Thyroid gland (tissue), 4 donors: ENCODE measurements at places on chromosomes 2 and 18. TPM values are rescaled to one million over a fixed set of nuclear protein-coding genes. Genes with fewer than 3 reads are reported as not detected.

The SCG2 gene
- 5.2 TPM for total RNA-seq

GRCh38 chr2:135952891-135953290 lies 32.5 kb downstream of the DARS1 start:
- H3K36me3 ChIP-seq, result no peaks in the 10 kb centered on the region
- no peak overlapping the region for H3K27ac ChIP-seq
- no peak for DNase-seq
- peaks cover 19% of the 10 kb centered on the region for H3K4me1 ChIP-seq
- no peak overlapping the region for H3K4me3 ChIP-seq
- H3K27me3 ChIP-seq, result no peaks in the 10 kb centered on the region

DNA sequence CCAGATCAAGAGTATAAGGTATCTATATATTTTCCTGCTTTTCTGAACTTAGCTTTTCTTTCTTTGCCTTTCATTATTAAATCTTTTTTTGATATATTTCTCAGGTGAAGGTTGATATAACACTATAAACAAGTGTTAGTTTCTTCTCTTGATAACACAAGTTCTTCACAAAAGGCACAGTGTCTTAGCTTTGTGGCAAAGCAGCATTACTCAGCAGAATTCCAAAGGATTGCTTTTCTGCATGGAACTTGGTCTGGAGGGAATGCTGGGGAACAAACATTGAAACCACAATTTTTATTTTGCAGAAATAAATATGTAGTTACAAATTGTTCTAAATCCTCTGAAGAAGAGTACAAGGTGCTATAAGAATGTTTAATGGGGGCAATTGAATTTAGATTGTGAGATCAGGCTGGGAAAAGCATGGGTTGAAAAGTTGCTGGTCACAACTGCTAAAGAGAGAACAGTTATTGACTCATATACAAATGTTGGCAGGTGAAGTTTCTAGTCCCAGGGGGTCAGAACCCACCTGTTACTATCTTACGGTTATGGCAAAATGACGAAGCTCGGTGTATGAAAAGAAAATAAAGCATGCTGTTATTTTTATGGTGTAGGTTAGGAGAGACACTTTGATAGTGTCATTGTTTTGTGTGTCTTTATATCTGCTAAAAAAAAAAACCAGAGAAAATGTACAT lies 68.2 kb downstream of the UBR3 start:
- no peaks in the 10 kb centered on the region for H3K36me3 ChIP-seq
- H3K4me3 ChIP-seq, result no peak overlapping the region
- peaks cover 13% of the 10 kb centered on the region for H3K4me1 ChIP-seq
- H3K27ac ChIP-seq, result no peak overlapping the region

GRCh38 chr2:147663153-147663961 lies 181.5 kb upstream of the ACVR2A start:
- H3K4me1 ChIP-seq, result no peaks in the 10 kb centered on the region
- no peak overlapping the region for H3K27ac ChIP-seq
- H3K36me3 ChIP-seq, result no peaks in the 10 kb centered on the region
- no peak overlapping the region for H3K4me3 ChIP-seq
- no peaks in the 10 kb centered on the region for H3K27me3 ChIP-seq
- no peak for DNase-seq

The ECEL1 gene
- 1.4 TPM for total RNA-seq

DNA sequence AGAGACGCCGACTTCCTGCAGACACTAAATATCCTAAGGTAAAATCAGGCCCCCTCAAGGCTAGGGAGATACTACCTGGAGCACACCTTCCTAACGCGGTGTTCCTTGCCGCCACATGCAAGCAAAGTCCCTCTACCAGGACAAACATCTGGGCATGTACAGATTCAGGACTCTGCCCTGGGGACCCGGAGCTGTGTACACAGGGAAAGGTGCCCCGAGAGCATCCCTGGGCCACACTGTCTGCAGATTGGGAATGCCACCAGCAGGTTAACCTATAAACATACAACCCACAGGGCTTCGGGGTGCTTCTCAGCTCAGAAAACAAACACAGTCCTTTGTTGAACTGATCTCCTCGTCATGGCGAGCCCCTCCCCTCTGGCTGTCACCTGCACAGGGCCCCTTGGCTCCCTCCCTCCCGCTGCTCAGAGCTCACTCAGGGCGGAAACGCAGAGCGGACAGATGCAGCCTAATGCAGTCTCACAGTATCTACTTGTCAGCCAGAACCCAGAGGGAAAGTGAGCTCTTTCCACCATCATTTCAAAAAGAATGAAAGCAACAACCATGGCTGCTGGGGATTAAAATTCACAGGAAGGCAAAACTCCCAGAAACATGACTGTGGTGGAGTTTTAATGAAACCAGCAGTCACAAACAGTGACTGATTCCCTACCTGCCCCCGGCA lies 218.8 kb downstream of the HDAC4 start:
- H3K27me3 ChIP-seq, result no peaks in the 10 kb centered on the region
- H3K4me3 ChIP-seq, result no peak overlapping the region
- no peaks in the 10 kb centered on the region for H3K4me1 ChIP-seq
- H3K36me3 ChIP-seq, result no peaks in the 10 kb centered on the region
- H3K27ac ChIP-seq, result no peak overlapping the region

GRCh38 chr2:151156431-151156830 lies 105.2 kb downstream of the RBM43 start:
- H3K4me3 ChIP-seq, result no peak overlapping the region
- no peak overlapping the region for H3K27ac ChIP-seq
- no peaks in the 10 kb centered on the region for H3K36me3 ChIP-seq
- H3K4me1 ChIP-seq, result no peaks in the 10 kb centered on the region
- DNase-seq, result no peak
- H3K27me3 ChIP-seq, result no peaks in the 10 kb centered on the region

- H3K4me3 ChIP-seq, result no peak overlapping the region
- peak; percentile 13 for DNase-seq
- H3K4me1 ChIP-seq, result no peaks in the 10 kb centered on the region
- H3K27me3 ChIP-seq, result no peaks in the 10 kb centered on the region
These were observed 193.4 kb downstream of the TDRD15 start for GRCh38 chr2:21317131-21317530.

- H3K4me3 ChIP-seq, result no peak overlapping the region
- no peak overlapping the region for H3K27ac ChIP-seq
- no peaks in the 10 kb centered on the region for H3K27me3 ChIP-seq
These were observed 7.2 kb downstream of the SLC30A3 start for GRCh38 chr2:27255660-27256059.

DNA sequence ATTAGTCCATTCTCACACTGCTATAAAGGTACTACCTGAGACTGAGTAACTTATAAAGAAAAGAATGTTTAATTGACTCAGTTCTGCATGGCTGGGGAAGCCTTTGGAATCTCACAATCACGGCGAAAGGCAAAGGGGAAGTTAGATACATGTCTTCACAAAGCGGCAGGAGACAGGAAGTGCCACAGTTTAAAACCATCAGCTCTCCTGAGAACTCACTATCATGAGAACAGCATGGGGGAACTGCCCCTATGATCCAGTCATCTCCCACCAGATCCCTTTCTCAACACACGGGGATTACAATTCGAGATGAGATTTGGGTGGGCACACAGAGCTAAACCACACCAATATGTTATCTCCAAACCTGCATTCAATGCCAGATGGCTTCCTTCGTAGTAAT lies 716.1 kb downstream of the DCC start:
- no peak overlapping the region for H3K4me3 ChIP-seq
- no peak for DNase-seq
- H3K36me3 ChIP-seq, result no peaks in the 10 kb centered on the region
- no peaks in the 10 kb centered on the region for H3K4me1 ChIP-seq
- H3K27ac ChIP-seq, result no peak overlapping the region

DNA sequence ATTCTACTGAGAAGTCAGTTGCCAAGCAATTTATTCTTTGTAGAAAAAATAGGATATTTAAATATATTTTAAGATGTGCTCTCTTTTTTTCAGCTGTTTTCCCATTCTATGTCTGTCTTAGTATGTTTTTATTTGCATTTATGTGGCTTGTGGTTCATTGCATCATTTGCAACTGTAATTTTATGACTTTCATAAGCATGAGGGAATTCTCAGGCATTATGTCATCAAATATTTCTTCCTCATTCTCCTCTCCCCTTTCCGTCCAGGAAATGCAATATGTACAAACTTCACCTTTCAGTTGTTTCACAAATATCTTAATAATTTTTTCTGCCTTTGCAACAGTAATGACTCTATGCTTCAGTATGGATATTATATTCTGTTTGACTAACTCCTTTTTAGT lies 560.2 kb upstream of the LRATD1 start:
- H3K36me3 ChIP-seq, result no peaks in the 10 kb centered on the region
- H3K4me1 ChIP-seq, result no peaks in the 10 kb centered on the region
- no peaks in the 10 kb centered on the region for H3K27me3 ChIP-seq
- H3K27ac ChIP-seq, result no peak overlapping the region

GRCh38 chr18:63909870-63910269 lies 2.1 kb downstream of the SERPINB10 start:
- no peaks in the 10 kb centered on the region for H3K36me3 ChIP-seq
- H3K4me3 ChIP-seq, result no peak overlapping the region
- H3K27ac ChIP-seq, result no peak overlapping the region
- no peaks in the 10 kb centered on the region for H3K4me1 ChIP-seq
- H3K27me3 ChIP-seq, result no peaks in the 10 kb centered on the region

- no peak overlapping the region for H3K27ac ChIP-seq
- no peaks in the 10 kb centered on the region for H3K4me1 ChIP-seq
- H3K4me3 ChIP-seq, result no peak overlapping the region
These were observed 944.9 kb downstream of the CNTNAP5 start for GRCh38 chr2:124970030-124970429.

The ANKRD23 gene
- total RNA-seq, result 3.0 TPM

The NAT8 gene
- total RNA-seq, result not detected

GRCh38 chr2:68948710-68949109 lies 4.0 kb downstream of the GKN2 start:
- DNase-seq, result no peak
- H3K36me3 ChIP-seq, result no peaks in the 10 kb centered on the region
- H3K27ac ChIP-seq, result no peak overlapping the region
- H3K27me3 ChIP-seq, result no peaks in the 10 kb centered on the region
- no peak overlapping the region for H3K4me3 ChIP-seq
- peaks cover 10% of the 10 kb centered on the region for H3K4me1 ChIP-seq

The VWA3B gene
- total RNA-seq, result not detected

DNA sequence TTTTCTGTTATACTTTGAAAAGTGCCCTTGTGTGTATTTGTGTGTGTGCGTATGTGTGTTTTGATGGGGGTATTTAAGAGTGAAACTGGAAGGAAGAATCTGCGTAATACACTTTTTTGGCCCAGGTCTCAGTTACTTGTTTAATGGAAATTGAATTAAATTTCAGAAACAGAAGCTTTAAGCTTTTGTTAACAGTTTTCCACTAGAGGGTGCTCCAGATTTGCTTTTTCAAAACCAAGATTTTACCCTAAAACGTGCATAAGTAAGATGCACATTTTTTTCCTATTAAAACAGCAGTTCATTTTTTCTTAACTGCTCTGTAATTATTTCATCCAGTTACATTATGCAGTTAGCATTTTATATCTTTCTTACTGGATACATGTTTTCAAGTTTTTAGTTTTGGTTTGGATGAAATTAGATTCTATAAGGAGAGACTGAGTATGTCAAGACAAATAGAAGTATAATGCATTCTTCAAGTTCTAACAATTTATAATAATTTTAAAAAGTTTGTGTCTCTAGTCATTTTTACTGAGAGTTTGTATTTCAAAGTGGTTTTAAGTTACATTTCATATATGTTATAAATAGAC lies 97.2 kb downstream of the PIK3C3 start:
- H3K27ac ChIP-seq, result no peak overlapping the region
- peaks cover 4% of the 10 kb centered on the region for H3K36me3 ChIP-seq
- H3K4me3 ChIP-seq, result no peak overlapping the region
- no peak for DNase-seq
- H3K4me1 ChIP-seq, result no peaks in the 10 kb centered on the region
- H3K27me3 ChIP-seq, result no peaks in the 10 kb centered on the region

The SERPINB12 gene
- not detected for total RNA-seq

GRCh38 chr2:46825231-46825938 lies 90.2 kb downstream of the MCFD2 start:
- H3K4me3 ChIP-seq, result no peak overlapping the region
- no peaks in the 10 kb centered on the region for H3K36me3 ChIP-seq
- no peaks in the 10 kb centered on the region for H3K27me3 ChIP-seq

The DYNAP gene
- not detected for total RNA-seq

GRCh38 chr2:70961648-70961994 lies 16.8 kb upstream of the ANKRD53 start:
- H3K4me3 ChIP-seq, result no peak overlapping the region
- H3K27ac ChIP-seq, result no peak overlapping the region
- peaks cover 6% of the 10 kb centered on the region for H3K4me1 ChIP-seq
- H3K27me3 ChIP-seq, result no peaks in the 10 kb centered on the region
- no peak for DNase-seq

- no peak for DNase-seq
- peaks cover 66% of the 10 kb centered on the region for H3K4me1 ChIP-seq
- H3K4me3 ChIP-seq, result no peak overlapping the region
- H3K36me3 ChIP-seq, result no peaks in the 10 kb centered on the region
These were observed 23.5 kb downstream of the ITSN2 start for GRCh38 chr2:24336811-24337210.

DNA sequence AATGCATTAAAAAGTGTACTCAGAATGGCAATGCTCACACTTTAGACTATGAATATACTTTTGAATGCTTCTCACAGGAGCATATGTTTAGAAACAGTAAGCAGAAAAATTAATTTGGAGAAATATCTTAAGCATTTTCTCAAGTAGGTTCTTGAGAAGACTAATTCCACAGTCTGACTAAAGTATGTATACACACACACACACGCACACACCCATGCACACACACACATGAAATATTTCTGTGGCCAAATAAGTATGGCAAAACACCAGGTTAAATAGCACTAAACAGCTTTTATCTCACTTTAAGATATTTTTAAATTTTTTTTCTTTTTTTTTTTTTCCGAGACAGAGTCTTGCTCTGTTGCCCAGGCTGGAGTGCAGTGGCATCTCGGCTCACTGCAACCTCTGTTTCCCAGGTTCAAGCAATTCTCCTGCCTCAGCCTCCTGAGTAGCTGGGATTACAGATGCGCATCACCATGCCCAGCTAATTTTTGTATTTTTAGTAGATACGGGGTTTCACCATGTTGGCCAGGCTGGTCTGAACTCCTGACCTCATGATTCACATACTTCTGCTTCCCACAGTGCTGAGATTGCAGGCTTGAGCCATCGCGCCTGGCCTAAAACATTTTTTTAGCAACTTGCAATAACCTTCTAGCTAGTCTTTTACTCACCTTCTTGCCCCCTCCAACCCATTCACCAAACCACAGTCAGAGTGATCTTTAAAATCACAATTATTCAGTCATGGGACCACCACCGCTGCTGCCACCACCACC lies 67.5 kb upstream of the SCG2 start:
- H3K4me3 ChIP-seq, result no peak overlapping the region
- H3K27me3 ChIP-seq, result no peaks in the 10 kb centered on the region
- no peak overlapping the region for H3K27ac ChIP-seq

DNA sequence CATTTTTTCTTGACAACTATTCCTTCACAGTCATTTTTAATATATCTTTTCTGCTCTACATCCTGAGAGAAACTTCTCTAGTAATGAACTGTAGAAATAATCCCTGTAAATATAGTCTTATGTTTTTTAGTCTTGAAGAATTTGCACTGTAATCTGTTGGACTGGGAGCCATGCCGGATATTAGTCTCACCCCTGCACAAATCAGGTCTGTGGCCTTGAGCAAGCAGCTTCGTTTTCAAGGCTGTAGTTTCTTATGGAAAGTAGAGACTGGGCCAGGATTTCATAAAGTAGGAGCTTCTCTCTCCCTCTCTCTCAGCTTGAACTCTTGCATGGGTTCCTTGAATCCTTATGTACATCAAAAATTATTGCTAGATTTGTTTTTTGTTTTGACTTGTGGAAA lies 8.7 kb downstream of the FARP2 start:
- no peak overlapping the region for H3K27ac ChIP-seq
- no peaks in the 10 kb centered on the region for H3K27me3 ChIP-seq
- DNase-seq, result no peak
- no peak overlapping the region for H3K4me3 ChIP-seq
- no peaks in the 10 kb centered on the region for H3K36me3 ChIP-seq

GRCh38 chr2:142533177-142533576 lies 344.3 kb upstream of the KYNU start:
- H3K27ac ChIP-seq, result no peak overlapping the region
- no peaks in the 10 kb centered on the region for H3K36me3 ChIP-seq
- H3K27me3 ChIP-seq, result no peaks in the 10 kb centered on the region
- DNase-seq, result no peak
